ENCODE measurements at places on chromosomes 1 and 21.

- DNase-seq, result peak; percentile 39
Measured at GRCh38 chr1:25695771-25696311, 79.2 kb downstream of the MAN1C1 start.

- DNase-seq, result no peak
Measured at GRCh38 chr1:205324781-205325180, 3.2 kb upstream of the NUAK2 start.

GRCh38 chr1:197786280-197786679 is 11.0 kb upstream of the DENND1B start:
- no peak for DNase-seq

GRCh38 chr1:21608798-21609197 is 60.4 kb downstream of the RAP1GAP start:
- DNase-seq, result no peak

GRCh38 chr1:205587581-205587980 is 44.2 kb downstream of the ELK4 start:
- no peak for DNase-seq

- DNase-seq, result no peak
Measured at GRCh38 chr21:45950740-45951515, 30.6 kb upstream of the COL6A1 start.

- DNase-seq, result no peak
Measured at GRCh38 chr1:235639226-235640205, 10.1 kb downstream of the GNG4 start.
